CD4-positive, alpha-beta T cell treated with Interleukin-1 beta for 1 hour (primary cell): ENCODE measurements at places on chromosomes 12 and 14.

DNA sequence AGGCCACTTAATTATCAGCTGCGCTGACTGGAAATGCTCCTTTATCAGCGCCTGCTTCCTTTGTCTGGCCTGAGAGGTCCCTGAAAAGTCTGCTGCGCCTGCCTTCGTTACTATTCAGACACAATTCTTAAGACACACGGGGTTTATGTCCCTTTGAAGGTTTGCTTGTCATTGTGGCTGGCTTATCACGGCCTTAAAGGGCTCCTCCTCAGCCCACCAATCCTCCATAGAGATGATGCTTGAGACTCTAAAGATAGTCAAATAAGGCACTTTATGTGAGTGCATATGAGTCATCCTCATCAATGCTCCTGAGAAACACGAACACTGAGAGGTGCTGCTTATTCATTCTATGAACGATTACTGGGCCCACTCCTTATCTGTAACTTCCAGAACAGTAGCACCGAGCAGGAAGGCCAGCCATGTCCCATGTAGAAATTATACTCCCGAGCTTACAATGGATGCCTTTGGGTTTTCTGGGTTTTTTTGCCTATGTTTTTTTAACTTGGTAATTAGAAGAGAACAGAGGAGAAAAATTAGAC is 1268.2 kb upstream of the TMEM132C start:
- no peak for DNase-seq

DNA sequence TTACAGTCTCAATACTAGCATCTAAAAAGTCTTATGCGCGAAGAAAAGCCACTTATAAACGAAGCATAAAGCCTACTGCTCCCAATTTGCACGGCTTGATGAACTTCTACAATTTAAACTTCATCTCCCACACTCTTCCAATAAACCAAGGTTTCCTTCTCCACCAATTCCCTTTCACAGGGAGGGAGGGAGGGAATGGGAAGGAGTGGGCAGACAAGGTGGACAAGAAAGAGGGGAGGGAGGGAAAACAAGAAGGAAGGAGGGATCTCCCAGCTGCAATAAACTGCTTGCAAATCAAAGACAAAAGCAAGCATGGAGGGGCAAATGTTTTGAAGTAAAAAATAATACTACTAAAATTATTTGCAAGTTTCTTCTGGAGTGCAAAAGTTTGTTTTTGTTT is 64.5 kb downstream of the MED13L start:
- DNase-seq = no peak

GRCh38 chr14:67411370-67411769 is 595 bp downstream of the PLEK2 start:
- DNase-seq = no peak

GRCh38 chr12:46372544-46373300 is at the start of gene SLC38A2:
SLC38A2 (minus strand) TSS chr12:46372773; CDS start chr12:46371293, 1,480 bp downstream.
- peak; percentile 96 for DNase-seq

GRCh38 chr12:22981711-22982110 is 356.7 kb downstream of the ETNK1 start:
- DNase-seq = no peak
